Anterior cingulate cortex (tissue), 58 donors: ENCODE measurements at places on chromosomes 7 and 10.

DNA sequence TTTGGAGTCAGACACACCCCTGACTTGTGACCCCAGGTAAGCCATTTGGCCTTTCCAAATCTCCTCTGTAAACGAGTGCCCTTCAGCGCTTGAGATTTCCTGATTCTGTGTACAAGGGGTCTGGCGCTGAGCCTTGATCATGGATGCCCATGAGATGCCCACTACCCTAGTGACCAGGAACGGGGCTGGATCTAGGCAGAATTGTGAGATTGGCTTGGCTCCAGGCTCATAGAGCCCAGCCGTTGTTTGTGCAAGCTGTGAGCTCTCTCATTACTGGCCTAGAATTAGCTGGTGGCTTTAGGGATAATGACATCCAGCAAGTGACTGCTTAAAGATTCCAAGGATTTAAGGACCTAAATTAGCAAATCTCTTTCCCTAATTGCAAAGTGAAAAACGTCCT lies 84.9 kb downstream of the CAMK1D start:
- no peak for DNase-seq

GRCh38 chr7:45416846-45417245 lies 157.3 kb upstream of the ADCY1 start:
- DNase-seq = no peak

DNA sequence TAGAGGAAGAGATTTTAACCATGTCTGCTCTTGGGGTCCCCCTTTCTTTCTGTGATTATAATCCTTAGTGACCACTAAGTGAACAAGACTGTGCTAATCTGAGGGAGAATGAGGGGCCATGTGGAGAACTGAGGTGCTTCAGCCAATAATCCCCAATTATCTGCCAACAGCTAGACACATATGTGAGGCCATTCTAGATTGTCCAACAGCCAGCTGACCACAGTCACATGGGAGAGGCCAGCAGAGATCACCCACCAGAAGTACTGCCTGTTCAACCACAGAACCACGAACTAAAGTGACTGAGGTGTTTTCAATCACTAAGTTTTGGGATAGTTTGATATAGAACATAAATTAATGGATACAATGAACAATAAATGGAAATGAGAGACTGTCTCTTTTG lies 74.3 kb downstream of the SEMA3E start:
- DNase-seq = no peak

GRCh38 chr10:6201516-6201975 lies 1.2 kb upstream of the PFKFB3 start:
- DNase-seq = peak; percentile 70

DNA sequence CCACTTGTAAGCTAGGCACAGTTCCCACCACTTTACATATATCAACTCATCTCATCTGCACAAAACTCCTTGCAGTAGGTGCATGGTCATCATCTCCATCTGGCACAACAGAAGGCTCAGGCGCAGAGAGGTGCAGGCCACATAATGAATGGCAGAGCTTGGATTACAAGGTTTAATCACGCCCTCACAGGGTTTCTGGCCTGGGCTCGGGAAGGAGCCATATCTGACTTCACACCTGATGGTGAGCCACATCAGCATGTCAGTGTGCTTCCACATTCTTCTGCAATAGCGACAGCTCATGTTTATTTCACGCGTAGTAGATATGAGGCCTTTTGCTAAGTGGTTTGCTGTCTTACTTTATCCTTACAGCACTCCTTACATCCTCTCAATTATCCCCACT lies 650.2 kb downstream of the INHBA start:
- no peak for DNase-seq

DNA sequence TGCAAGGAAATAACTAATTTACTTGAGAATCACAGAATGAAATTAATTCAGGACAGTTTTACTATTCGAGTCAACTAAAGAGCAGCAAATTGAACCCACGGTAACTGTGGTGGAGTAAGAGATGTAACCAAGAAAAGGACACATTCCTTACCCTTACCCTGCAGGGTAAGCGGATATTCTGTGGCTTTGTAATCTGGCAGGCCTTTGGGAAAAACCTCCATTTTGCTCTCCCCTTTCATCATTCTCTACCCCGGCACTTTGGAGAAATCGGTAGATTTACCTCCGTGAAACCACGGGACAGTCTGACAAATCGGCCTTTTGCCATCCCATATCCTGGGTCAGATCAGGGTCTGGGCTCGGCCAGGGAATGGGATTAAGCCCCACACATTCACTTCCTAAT lies 18.4 kb downstream of the RCC1L start:
- no peak for DNase-seq

DNA sequence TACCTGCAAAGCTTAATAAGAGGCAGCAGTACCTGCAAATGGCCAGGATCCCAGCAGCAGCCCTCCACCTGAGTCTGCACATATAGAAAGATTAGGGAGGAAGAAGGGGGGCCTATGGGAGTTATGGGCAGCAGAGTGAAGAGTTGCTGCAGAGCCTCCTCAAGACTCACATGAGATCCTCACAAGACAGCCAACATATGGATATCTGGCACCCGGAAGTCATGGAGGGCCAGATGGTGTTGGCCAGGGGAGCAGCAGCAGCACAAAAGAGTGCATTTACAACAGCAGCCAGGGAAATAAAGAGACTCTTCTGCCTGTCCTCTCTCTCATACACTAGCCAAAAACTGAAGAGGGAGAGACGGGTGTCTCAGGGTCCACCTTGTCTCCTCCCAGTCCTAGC lies 4.0 kb upstream of the TAS2R40 start:
- DNase-seq = no peak

GRCh38 chr7:103079836-103080235 lies 4.9 kb downstream of the ARMC10 start:
- no peak for DNase-seq

GRCh38 chr7:84218681-84219080 lies 24.1 kb upstream of the SEMA3A start:
- no peak for DNase-seq

GRCh38 chr10:43854007-43854406 lies 205.3 kb upstream of the ZNF32 start:
- DNase-seq = no peak

DNA sequence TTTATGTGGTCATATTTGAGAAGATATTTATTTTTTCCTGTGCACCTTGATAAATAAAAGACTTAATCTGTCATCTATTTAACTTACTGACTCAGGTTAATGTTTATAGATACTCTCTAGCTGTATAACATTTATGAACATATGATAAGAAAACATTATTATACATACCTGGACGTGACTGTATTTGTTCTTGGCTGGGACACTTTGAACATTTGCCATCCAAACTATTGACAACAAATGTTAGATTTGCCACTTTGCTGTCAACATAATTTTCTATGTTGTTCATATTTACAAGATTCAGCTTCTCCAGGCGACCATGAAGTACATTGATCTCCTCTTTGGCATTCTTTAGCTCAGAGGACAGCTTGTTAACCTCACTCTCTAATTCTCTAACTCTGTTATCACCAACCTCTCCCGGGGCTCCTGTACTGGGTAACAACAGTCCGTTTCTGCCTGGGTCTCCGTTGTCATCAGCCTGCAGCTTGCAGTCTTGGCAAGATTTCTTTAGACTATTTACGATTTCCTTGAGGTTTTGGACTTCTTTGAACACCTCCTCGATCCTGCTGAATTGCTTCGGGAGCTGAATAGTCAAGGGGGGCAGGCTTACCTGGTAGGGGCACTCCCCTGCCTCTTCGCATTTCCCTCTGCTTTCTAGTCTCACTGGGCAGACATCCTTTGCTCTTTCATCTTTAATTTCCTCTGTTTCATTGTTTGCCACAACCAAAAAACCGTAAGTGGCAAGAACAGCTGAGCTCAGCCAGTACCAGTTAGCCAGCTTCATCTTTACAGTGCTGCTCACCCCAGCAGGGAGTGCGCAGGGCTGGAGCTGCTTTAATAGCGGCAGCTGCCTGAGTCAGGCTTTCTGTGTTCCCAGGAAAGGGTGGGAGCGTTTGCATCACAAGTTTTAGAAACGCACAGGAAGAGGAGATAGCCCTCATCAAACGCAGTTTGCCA lies at the start of gene FGL2:
Gene FGL2, minus strand, starts transcription at position 807 of the 954 bp plus-strand sequence. Its CDS starts 26 bp downstream, at position 781.
- DNase-seq = no peak

DNA sequence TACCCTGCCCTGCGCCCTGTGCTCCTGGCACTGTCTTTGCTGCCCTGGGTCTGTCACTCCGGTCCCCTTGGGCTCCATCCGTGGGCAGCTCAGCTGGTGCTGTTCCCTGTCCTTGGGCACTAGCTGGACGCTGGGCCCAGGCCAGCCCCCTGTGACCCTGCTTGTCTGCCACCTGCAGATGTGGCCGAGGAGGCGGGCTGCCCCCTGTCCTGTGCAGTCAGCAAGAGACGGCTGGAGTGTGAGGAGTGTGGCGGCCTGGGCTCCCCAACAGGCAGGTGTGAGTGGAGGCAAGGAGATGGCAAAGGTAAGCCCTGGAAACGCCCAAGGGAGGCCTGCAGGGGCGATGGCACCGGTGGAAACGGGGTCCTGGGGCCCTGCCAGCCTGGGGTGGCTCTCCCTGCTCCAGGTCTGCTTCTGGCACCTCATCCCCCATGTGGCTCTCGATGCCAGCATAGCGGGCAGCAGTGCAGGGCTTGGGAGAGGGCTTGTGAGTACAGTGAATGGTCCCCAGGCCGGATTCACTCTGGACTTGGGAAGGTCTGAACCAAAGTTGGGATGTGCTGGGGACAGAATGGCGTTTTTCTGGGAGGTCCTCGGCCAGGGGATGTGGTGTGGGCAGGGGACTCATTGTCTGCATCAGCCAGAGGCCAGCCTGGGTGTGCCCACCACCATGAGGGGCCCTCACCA lies 26.2 kb upstream of the CSGALNACT2 start:
- DNase-seq = no peak

- no peak for DNase-seq
Measured at GRCh38 chr10:72887043-72887442, 6.5 kb upstream of the OIT3 start.

DNA sequence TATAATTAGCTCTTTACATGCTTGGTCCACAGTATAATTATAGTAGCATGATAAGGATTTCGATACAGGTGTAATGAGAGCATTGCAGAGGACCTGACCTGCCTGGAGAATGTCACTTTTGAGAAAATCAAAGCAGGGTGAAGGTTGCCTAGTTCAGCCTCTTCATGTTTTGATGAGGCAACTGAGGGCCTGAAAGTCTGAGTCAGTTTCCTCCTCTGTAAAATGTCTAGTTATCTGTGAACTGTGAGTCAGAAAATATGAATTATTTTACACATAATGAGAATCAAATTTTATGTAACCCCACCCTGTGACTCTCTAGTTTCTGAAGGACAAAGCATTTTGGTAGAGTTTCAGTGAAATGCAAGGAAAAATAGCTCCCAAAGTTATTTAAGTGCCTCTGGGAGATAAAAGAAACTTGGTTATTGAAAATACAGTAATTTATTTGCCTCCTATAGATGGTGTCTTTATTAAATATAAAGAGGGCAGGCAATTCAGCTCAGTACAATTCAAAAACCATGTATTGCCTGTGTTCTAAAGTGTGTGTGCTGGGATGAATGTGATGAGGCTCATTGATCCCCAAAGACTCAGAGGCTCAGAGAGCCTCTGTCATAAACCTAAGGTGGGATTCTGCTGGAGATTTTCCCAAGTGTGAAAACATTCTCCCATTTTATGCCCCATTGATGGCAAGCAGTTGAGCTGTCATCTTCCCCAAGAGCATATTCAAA lies 37.3 kb upstream of the SAMD9L start:
- no peak for DNase-seq

GRCh38 chr7:23696916-23697441 lies 13.0 kb upstream of the STK31 start:
- no peak for DNase-seq

GRCh38 chr7:42831718-42832522 lies 80.0 kb downstream of the C7orf25 start:
- DNase-seq = peak; percentile 51

DNA sequence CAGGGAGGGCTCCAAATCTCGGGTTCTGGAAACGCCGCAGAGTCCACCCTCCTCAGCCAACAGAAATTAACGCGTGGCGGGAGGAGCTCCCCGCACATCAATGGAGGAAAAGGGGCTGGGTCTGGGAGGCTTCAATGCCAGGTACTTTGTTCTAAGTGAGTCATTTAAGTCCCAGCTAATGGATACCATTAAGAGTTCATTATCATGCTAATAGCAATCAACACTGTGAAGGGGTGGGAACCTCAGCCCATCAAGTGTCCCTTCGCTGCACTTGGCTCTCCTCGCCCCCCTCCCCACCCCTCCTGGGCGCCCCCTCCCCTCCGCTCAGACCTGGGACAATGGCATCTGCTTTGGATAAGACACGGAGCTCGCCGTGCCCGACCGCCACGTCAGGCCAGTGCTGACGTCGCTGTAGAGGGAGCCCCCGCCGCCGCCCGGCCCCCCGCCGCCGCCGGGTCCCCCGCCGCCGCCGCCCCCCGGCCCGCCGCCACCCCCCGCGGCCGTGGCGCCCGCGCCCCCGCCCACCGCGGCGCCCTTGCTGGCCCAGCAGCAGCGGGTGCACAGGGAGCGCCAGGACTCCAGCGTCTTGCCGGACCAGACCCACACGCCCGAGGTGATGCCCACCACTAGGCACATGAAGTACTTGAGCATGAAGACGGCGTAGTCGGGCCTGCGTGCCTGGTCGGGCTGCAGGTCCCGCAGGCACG lies 2.9 kb downstream of the FZD8 start:
- DNase-seq = no peak

DNA sequence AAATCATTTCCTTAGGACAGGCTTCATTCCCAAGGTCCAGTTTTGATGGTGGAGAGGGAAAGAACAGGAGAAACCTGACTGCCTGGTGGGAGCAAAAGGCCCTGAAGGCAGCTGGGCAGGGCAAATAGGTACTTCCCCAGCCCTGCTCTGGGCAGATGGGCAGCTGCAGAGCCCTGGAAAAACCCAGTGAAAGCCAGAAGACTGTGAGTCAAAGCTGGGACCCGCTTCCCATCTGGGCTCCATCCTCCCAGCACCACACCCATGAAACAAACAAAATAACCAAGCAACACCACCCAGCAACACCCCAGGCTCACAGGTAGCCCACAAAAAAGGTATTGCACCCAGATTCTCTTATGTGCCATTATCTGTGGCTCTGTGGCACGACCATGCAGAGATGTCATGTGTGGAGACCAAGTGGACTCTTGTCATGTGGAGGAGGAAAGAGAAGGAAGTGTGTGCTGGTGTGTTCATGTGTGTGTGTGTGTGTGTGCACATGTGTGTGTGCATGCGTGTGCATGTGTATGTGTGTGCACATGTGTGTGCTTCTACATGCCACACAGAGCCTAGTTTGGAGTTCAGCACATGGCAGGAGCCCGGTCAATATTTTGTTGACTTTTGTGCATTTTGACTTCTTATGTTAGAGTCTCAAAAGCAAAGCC lies 9.8 kb downstream of the CLRN3 start:
- DNase-seq = no peak

- no peak for DNase-seq
Measured at GRCh38 chr7:134527979-134528371, 608 bp downstream of the AKR1B10 start.

DNA sequence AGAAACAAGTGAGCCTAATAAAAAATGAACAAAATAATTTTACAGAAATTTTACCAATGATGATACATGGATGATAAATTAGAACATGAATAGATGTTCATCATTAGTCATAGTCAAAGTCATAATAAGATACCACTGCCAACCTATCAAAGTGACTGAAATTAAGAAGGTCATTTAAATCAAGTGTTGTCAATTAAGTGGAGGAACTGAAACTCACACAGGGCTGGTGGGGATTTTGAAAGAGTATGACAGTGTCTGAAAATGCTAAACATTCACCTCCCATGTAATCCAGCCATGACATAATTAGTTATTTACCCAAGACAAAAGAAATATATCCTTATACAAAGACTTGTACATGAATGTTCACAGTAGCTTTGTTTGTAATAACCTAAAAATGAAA lies 57.1 kb upstream of the DYNC1I1 start:
- no peak for DNase-seq

GRCh38 chr10:91613411-91614187 lies 19.3 kb downstream of the PPP1R3C start:
- no peak for DNase-seq

- DNase-seq = no peak
Measured at GRCh38 chr7:108114117-108114841, 15.9 kb downstream of the LAMB4 start.
